Stimulated activated CD8-positive, alpha-beta memory T cell treated with anti-CD3 and anti-CD28 coated beads, Interleukin-2, amount 100 ng/mL, for 1 hour (primary cell): ENCODE measurements at places on chromosomes 5 and 9.
A peak's percentile ranks its signal among the peaks of the same experiment; 100 is the strongest.

DNA sequence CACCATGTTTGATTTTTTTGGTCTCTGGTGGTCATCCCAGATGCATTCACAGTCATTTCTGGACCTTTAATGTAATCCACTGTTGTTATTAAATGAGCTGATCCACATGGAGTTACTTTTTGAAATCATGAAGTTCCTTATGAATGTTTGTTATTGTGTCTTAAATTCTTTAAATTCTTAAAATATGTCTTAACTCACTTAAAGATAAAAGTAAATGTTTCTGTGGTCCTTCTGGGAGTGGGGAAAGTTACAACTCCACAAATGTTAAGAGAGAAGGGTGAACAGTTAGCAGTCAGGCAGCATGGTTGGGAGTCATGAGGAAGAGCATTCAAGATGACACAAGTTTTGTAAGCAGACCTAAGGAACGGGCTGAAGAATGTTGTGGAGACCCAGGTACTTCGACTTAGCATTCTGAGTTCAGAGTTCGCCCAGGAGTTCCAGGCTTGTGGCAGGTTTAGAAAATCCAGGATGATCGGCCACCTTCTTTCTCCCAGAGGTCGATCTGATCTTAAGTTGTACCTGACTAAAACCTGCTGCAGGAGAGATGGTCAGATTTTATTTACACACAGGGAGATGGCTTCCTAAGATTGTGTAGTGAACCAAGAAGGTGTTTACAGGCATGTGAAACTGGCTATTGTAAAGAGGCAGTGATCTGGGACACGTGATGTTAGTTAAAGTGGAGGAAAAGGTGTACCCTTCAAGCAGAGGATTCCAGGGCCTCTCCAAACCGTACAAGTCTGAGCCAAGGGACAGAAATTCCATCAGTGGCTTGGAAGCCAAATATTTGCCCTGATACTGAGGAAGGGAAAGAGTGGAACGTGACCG, 17.2 kb downstream of the SLC1A1 start:
- DNase-seq = no peak

DNA sequence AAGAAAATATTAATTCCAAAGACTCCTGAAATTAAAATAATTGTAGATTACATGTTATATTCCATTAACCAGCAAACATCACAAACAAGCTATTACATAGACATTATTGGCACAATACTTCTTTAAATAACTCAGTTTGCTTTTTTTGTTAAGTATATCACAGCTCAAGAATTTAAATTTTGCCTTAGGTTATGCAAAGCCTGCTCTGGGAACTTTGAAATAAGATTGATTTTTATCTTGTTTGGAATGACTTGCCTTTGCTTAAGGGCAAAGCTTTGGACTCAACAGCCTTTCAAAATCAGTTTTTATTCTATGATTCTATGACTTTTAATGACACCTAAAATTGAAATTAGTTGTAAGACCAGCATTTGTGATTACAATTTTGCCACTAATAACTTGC, 78.2 kb downstream of the ALDH7A1 start:
- DNase-seq = no peak

GRCh38 chr9:22343218-22343611, 103.4 kb upstream of the DMRTA1 start:
- no peak for DNase-seq

DNA sequence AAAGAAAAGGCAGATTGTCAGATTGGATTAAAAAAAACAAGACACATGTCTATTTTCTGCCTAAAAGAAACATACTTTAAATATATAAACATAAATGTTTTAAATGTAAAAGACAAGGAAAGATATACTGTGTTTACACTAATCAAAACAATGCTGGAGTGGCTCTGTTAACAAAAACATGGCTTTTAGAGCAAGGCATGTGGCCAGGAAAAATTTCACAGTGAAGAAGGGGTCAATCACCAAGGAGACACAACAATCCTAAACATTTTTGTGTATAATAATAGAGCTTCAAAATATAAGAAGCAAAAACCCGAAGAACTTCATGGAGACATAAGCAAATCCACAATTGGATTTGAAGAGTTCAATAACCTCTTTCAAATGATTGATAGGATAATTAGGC, 18.5 kb upstream of the GADD45G start:
- DNase-seq = no peak

- no peak for DNase-seq
Observed at GRCh38 chr5:180301253-180301652, 9.4 kb upstream of the MAPK9 start.

GRCh38 chr5:52582313-52582712, 205.4 kb upstream of the ITGA1 start:
- no peak for DNase-seq

GRCh38 chr5:149264439-149265067, 7.1 kb upstream of the AFAP1L1 start:
- peak; percentile 26 for DNase-seq

DNA sequence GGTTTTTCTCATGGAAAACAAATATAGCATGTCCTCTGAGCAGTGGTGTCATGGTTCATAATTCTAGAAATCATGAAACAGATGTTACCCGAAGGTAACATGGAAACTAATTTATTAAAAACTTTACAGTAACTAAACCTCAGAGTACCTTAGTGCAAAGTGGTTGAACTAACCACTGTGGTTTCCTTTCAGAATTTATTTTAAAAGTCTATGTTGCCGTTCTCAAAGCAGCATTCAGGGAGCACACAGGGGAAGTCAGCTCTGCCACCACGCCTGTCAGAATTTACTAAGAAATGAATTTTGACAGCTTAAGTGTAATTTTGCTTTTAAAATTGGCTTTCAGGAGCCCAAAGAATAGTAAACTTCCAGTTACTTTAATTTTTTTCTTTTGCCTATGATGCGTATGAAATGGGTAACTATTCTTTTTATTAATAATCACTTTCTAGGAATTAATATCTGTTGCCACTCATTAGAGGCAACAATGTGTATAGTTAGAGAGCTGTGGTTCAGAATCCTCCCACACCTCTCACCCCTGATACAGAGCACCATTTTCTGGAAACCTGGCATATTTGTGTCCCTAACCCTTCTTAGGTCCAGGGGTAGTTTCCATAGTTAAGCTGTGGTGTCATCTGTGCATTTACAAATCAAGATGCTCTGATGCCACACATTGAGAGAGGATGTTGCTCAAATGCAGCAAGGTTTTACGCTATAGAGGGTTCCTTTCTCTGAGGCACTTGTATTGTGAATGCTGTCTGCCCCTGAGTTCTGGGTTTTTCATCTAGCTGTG, 202.6 kb downstream of the ZSWIM6 start:
- no peak for DNase-seq

GRCh38 chr9:84937180-84937579, 267.7 kb downstream of the NTRK2 start:
- DNase-seq = no peak

- DNase-seq = no peak
Observed at GRCh38 chr5:156893517-156893916, 43.4 kb downstream of the PPP1R2B start.

DNA sequence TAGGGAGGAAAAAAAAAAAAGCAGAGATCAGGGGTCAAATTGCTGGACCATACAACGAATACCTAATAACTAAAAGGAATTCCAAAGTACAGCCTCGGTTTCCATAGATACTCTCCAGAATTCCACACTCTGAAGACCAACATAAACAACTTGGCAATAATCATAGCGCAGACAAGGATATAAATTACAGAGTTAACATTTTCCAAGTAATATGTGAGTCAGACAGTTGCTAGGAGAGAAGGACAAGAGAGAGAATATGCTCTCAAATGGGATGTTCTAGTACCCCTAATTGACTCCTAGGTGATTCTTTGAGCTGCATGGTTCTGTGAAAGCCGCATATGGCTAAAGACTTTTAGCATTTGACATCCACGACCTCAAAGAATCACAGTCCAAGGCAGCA, 165.2 kb downstream of the FRMD3 start:
- DNase-seq = no peak

- DNase-seq = no peak
Observed at GRCh38 chr5:133059621-133060020, 7.8 kb downstream of the HSPA4 start.

- no peak for DNase-seq
Observed at GRCh38 chr5:642481-642880, 30.3 kb downstream of the CEP72 start.

- no peak for DNase-seq
Observed at GRCh38 chr9:98994172-98995058, 50.7 kb downstream of the COL15A1 start.

DNA sequence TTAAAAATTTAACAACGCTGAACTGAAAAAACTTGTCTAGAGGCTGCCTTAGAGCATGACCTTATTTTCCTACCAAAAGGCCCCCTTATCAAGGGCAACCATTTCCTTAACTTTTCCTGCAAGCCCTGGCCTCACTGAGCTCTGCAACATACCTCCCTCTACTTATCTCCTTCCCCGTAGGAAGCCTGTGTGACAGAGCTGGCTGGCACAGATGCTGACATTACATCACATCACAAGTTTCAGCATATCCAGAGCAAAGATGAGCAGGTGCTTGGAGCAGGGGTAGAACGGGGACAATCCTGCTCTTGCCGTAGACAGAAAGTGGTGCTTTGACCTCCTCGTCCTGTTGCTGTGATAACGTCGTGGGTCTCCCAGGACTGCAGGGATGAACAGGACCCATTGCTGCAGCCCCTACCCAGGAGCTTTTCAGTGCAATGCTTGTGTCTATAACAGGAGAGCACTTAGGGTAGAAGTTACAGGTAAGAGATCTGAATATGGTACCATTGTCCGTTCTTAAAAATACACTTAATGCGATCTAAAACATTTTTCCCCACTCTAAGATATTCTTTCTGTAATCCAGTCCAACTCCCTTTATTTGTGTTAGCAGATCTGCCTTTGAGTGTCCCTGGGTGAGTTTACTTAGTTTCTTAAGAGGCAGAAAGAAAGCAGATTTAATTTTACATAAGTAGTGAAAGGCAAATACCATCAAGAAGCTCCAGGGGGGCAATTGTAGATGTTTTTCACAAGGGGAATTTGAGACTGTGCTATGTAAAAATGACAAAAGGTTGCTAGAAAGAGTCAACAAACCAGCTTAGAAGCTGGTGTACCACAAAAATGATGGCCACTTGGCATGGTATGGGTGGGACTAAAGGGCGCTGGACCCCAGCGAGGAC, 101.9 kb upstream of the EFNA5 start:
- DNase-seq = no peak

DNA sequence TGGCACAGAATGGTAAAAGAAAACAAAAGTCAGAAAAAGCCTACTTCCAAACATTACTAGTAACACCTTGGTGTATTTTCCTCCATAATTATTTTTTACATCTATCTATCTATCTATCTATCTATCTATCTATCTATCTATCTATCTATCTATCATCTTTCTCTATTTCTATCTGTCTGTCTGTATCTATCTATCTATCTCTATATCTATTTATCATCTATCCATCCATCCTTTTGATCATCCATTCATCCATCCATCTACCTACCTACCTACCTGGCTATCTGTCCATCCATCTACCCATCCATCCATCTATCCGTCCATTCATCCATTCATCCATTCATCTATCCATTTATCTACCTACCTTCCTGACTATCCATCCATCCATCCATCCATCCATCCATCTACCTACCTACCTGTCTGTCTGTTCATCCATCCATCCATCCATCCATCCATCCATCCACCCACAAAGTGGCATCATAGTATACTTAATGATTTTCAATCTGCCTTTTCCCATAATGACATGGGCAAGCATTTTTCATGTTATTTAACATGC, 121.9 kb upstream of the NEK6 start:
- DNase-seq = no peak

- DNase-seq = no peak
Observed at GRCh38 chr5:32031089-32031488, 143.0 kb downstream of the GOLPH3 start.

DNA sequence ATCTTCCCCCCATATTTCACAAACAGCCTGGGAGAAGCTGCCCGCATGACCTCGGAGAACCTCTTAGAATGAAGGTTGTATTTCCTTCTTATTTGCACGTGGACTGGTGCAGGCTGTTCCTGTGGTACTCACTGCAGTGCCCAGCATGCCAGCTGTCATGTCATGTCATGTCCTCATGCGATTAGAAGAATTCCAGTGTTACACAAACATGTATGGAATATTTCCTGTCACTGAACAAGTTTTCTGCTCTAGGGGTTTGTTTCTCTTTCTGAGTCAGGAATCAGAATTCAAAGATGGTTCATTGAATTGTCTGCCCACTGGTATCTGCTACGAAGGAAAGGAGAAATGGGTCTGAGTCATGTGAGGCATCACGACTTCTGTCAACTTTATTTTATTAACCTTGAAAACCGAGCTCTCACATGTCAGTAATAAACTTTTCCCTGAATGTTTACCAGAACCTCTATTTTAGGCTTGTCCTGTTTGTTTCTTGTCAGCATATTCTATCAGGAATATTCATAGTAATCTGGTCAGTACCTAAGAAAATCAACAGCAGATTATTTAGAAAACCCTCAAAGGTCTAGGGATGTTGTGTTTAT, 415.6 kb downstream of the GADD45G start:
- no peak for DNase-seq

DNA sequence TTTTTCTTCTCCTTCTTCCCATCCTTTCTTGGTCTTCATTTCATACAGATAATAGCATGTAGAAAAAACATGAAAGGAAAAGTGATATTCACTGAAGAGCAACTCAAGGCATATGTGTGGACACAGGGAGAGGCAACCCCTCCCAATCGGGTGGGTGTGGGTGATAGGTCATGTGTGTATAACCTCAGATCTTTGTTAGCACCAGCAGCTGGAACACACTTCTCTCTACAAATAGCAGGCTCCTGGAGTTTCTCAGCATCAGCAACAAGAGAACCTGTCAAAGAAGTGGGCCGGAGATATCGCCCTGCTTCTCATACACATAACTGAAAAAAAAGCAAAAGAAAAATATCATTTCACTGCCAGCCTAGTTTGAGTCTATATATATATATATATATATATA, 426.4 kb downstream of the DTWD2 start:
- no peak for DNase-seq

DNA sequence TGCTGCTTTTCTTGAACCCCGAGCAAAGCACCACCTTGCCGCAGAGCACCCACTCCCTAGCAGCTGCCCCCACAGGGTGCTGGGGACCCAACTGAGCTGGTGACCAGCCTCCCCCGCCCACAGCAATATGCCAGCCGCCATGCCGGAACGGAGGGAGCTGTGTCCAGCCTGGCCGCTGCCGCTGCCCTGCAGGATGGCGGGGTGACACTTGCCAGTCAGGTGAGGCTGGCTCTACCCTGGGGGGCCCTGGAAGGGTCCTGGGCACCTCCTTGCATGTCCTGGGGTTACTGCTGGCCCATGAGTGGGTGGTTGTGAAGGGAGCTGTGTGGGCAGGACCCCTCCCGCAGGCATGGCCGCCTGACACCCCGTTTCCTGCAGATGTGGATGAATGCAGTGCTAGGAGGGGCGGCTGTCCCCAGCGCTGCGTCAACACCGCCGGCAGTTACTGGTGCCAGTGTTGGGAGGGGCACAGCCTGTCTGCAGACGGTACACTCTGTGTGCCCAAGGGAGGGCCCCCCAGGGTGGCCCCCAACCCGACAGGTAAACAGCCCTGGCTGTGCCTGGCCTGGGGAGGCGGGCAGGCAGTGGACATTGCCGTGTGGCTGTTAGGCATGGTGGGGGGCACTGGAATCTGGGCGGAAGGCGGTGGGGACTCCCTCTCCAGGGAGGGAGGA, 7.2 kb downstream of the EGFL7 start:
- DNase-seq = no peak
